Myocyte (in vitro differentiated cells): ENCODE measurements at places on chromosomes 16 and 17.

- DNase-seq = no peak
These were observed 39.2 kb downstream of the BRD7 start for GRCh38 chr16:50329446-50330189.

- no peak for DNase-seq
These were observed 31.0 kb downstream of the CCT6B start for GRCh38 chr17:34930283-34930682.

- peak; percentile 58 for DNase-seq
These were observed 11.0 kb downstream of the CHMP6 start for GRCh38 chr17:81002409-81003361.

- no peak for DNase-seq
These were observed 52.6 kb downstream of the C16orf95 start for GRCh38 chr16:87264634-87265033.

GRCh38 chr16:88926374-88926990 lies 50.5 kb downstream of the CBFA2T3 start:
- DNase-seq = peak; percentile 79

GRCh38 chr16:31421587-31421986 lies 6.6 kb downstream of the COX6A2 start:
- no peak for DNase-seq

GRCh38 chr16:49575346-49576172 lies 202.0 kb downstream of the C16orf78 start:
- DNase-seq = no peak

- peak; percentile 83 for DNase-seq
These were observed 17.5 kb upstream of the MT4 start for GRCh38 chr16:56547120-56547948.

- DNase-seq = no peak
These were observed 6.3 kb upstream of the KCNG4 start for GRCh38 chr16:84245956-84246678.

DNA sequence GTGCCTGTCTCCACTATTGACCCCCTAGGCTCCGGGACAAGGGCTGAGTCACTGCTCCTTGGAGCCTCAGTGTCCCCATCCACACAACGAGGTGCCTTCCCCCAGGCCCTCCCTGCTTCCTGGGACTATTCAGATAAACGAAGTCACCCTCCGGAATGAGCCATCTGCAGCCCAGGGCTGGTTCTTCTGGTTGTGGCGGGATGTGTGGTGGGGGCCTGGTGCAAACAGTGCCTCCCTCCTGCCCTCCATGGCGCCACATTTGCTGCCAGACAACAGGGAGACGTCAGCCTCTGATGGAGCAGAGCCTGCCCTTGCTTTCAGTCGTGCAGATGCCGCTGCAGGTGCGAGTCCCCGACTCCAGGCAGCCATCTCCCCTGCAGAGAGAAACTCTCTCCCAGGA lies 5.1 kb upstream of the KRT16 start:
- no peak for DNase-seq

DNA sequence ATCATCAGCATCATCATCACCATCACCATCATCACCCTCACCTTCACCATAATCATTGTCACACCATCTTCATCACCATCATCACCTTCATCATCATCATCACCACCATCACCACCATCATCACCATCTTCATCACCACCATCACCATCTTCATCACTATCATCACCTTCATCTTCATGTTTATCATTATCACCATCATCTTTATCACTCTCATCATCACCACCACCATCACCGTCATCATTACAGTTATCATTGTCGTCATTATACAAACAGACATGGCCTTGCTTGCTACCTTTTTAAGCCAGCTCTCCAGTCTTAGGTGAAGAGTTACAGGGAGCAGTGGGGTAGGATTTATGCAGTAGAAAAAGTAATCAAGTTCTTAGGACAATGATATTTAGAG lies 114.9 kb downstream of the IRF8 start:
- no peak for DNase-seq

DNA sequence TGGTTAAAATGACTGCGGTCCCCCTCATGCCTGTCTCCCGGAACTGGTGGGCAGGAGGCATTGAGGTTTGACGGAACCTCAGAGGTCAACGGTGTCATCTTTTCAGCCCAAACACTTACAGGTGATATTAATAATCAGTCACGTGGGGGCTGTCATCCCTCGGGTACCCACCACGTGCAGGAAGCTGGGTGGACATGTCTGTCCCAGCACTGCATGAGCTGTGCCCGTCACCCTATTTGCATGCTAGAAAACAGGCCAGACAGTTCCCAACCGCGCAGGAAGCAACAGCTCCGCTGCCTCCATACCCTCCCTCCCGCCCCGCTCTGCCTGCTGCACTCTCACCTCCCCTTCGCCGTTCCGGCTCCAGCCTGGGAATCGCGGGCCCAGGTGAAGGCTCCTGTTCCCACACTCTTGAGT lies 1.4 kb downstream of the SYNGR3 start:
- no peak for DNase-seq

DNA sequence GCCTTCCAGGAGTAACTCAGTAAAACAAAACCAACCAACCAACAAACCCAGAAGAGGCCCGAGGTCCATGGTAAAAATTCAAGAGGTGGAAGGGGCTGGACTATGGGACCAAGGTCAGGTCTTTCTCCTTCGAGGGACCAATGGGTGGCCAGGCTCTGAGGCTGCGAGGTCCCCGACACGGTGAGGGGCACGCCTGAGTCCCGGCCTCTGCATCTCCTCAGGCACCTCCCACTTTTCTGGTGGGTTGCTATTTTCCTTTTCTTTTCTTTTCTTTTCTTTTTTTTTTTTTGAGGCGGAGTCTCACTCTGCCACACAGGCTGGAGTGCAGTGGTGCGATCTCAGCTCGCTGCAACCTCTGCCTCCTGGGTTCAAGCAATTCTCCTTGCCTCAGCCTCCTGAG lies 18.0 kb downstream of the CD7 start:
- no peak for DNase-seq

DNA sequence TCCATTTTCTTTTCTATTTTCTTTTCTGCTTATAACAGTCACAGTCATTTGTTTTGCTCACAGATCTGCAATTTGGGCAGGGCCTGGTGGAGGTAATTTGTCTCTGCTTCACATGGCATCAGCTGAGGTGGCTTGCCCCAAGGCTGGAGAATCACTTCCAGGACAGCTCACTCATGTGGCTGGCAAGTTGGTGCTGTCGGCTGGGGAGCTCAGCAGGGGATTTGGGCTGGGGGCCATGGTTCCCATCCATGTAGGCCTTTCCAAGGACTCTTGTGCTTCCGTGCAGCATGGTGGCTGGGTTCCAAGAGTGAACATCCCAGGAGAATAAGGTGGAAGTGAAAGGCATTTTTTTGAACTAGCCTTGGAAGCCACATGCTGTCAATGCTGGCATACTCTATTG lies 85.7 kb downstream of the MGAT5B start:
- DNase-seq = no peak

DNA sequence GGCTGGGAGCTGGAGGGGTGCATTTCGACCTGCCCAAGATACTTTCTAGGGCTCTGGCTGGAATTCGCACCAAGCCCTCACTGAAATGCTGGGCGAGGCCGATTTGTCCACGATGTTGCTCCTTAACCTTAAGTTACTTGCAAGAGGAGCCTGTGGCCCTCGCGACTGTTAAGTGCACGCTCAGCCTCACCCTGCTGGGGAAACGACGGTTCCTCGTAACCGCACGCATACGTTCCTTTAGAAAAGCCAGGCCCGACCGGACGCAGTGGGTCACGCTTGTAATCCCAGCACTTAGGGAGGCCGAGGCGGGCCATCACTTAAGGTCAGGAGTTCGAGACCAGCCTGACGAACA lies 607 bp upstream of the NCOR1 start:
- no peak for DNase-seq

- no peak for DNase-seq
These were observed 75.9 kb upstream of the TNRC6C start for GRCh38 chr17:77882481-77883212.

DNA sequence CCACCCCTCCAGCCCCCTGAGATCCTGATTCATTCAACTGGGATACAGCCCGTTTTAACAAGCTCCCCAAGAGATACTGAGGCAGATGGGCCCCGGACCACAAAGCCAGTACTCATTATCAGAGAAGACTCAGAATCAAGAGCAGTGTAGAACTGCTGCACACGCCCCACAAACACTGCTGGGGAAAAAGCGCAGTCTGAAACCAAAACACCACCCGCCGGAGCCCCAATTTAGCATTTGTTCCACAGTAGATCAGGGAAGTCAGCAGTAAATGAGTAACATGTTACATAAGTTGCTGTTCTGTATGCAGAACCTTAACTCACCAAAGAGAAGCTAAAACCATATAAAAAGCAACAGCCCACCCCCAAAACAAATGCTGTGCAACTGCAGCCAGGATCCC lies 123.6 kb downstream of the CDYL2 start:
- no peak for DNase-seq

- no peak for DNase-seq
These were observed 2.6 kb upstream of the PROCA1 start for GRCh38 chr17:28714281-28714680.

- DNase-seq = no peak
These were observed 13.0 kb upstream of the PIK3R6 start for GRCh38 chr17:8880466-8880865.

GRCh38 chr17:32628271-32629044 lies 141.7 kb downstream of the CDK5R1 start:
- no peak for DNase-seq

- no peak for DNase-seq
These were observed 16.5 kb upstream of the ZC3H18 start for GRCh38 chr16:88553739-88554138.

DNA sequence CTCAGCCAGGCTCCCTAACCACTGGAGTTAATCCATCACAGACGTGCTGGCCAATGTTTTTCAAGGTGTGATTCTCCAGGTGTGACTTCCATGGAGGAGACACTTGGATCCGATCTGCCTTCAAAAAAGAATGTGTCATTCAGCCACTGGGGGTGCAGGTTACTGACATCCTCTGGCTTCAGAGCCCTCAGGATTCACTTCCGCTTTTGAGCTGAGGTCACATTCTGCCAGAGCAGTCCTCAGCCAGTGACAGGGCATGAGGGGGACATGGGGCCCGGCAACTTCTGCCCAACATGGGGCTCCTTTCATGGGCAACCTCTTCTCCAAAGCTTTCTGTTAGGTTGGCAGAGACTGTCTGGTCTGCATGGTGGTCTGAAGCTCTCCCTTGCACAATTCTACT lies 81.4 kb downstream of the GRIN2A start:
- DNase-seq = no peak

DNA sequence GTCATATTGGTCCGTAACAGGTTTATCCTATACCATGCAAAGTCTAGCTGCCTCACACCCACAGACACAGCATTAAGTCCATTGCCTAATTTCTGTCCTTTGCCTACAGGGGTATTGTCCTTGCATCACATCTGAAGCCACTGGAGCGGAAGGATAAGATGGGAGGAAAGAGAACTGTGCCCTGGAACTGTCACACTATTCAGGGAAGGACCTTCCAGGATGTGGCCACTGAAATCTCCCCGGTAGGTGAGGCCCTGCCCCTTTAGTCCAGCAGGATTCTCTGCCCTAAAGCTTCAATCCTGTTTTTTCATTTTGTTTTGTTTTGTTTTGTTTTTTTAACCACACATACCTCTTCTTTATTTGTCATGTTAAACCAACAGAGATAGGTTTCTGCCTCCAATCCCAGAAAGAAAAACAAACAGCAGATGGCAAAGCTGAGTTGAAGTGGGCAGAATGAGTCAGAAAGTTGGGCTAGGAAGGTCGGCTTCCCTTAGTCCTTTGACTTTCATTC lies 2.2 kb upstream of the EFTUD2 start:
- peak; percentile 71 for DNase-seq

GRCh38 chr16:89701425-89702406 lies at the start of gene SPATA2L:
Gene SPATA2L, minus strand, starts transcription at chr16:89701705. Its CDS starts 473 bp downstream, at chr16:89701232.
- DNase-seq = peak; percentile 70

- DNase-seq = no peak
These were observed 479.6 kb downstream of the WWOX start for GRCh38 chr16:78579020-78579419.

DNA sequence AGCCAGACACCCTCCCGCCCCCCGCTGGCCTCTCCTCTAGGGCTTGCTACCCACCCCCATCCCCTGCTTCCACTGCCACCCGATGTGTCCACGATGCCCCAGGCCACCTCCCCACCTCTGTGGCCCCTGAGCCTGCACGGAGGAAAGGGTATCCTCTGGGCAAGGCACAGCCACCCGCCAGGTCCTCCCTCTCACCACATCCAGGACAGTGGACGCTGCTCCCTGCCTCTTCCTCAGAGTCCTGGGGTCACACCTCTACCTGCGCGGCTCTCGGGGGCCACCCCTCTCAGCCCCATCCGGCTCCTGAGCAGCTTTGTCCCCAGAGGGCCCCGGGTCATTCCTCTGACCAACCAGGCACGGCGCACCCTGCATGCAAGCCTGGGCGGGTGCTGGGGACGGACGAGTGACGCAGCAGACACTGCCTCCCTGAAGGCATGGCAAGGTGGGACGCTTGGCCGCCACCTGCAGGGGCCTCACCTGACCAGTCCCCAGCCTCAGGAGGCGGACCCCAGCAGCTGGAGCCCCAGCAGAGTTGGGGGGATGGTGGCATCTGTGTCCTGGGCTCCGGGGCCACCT lies 24.8 kb downstream of the FLYWCH1 start:
- DNase-seq = no peak

GRCh38 chr17:7477392-7478275 lies 1.8 kb downstream of the ZBTB4 start:
- peak; percentile 95 for DNase-seq

DNA sequence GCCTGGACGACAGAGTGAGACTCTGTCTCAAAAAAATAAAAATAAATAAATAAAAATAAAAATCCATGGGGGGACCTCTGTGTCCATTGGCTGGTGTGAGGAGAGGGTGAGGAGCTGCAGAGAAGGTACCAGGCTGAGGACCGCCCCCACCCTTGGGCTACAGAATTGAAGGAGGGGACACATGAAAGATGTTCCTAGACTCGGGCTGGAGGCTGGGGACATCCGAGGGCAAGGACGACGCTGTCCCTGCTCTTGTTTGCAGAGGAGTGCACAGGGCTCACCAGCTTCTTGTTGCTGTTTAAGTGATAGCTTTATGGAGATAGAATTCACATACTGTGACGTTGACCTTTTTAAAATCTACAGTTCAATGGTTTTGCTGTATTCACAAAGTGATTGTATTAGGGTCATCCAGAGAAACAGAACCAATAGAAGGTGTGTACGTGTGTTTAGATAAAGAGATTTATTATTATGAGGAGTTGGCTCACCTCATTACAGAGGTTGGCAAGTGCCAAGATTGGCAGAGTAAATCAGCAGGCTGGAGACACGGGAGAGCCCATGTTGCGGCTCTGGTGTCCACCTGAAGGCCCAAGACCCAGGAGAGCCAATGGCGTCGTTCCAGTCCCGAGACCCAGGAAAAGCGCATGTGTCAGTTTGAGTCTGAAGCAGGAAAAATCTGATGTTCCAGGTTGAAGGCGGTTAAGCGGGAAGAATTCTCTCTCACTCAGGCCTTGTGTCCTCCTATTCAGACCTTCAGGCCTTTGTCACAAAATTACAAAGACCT lies 320.7 kb downstream of the SEC14L1 start:
- DNase-seq = no peak

GRCh38 chr16:7083096-7083495 lies 249.5 kb upstream of the RBFOX1 start:
- DNase-seq = no peak

DNA sequence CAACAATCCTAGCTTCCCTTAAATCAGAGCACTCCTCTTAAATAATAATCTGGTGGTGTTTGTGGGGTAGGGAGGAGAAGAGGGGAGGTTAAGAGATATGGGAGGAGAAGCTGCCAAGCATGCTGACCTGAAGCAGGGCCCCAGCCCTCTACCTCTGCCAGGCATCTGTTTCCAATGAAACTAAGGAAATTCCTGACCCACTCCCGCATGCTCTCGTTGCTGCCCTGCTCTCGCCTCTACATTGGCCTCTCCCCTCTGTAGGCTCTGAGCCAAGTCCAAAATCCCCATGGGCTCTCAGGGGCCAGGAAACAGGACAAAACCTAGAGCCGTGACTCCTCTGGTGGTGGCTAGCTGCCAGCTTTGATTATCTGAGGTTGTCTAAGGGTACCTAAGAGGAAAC lies 559.5 kb upstream of the CDH11 start:
- no peak for DNase-seq
